Fibroblast of the aortic adventitia (primary cell): ENCODE measurements at places on chromosomes 1 and 21. TPM values are rescaled to one million over a fixed set of nuclear protein-coding genes. Genes with fewer than 3 reads are reported as not detected.

MYBPH gene
- 0.08 TPM in 1 of 2 replicates, not detected in the other for total RNA-seq

DNA sequence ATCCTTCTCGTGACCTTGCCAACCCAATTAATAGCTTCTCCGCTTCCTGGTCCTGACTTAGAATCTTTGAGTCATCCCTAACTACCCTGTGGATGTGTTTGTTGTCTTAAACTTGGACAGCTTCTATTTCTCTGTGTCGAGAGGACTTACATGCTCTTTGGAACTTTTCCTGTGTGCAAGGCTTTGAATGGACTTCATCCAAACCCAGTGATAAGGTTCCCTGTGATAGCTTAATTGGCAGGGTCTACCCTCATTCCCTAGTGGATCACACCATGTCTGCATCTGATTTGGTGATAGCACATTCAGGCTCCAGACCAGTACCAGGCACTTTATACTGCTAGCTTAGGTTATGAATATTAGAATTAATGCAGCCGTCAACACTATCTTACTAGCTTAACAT lies 378.2 kb upstream of the KAZN start:
- no peak for DNase-seq

DNA sequence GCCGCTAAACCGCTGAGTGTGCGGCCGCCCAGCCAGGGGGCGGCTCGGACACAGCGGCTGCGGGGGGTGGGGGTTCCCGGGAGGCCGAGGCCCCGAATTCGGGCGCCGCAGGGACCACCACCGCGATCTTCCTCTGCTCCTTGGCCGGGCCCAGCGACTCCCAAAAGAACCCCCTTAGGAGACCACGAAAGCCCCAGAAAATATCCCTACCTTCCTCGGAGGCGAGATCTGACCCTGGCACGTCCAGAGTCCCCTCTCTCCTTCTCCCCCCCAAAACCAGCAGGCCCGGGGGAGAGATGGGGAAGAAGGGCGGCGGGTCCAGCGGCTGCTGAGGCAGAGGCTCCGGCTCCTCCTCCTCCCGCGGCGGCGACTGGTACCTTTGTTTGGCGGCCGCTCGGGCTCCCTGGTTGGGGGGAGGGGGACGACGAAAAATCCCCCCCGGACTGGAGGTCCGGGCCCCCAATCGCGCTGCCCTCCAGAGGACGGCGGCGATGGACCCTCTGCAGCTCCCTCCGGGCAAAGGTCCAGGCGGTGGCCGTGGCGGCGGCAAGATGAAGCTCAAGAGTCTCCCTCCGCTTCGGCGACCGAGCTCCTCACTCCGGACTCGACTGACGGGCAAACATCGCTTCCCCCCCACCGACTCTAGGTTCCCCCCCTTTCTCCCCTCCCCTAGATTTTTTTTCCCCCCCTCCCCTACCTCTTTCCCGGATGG lies at the start of gene ARID4B:
TSS of gene ARID4B (minus strand) at position 621 of the 712 bp plus-strand sequence. CDS start 1,260 bp downstream, outside the sequence.
- no peak for DNase-seq

DNA sequence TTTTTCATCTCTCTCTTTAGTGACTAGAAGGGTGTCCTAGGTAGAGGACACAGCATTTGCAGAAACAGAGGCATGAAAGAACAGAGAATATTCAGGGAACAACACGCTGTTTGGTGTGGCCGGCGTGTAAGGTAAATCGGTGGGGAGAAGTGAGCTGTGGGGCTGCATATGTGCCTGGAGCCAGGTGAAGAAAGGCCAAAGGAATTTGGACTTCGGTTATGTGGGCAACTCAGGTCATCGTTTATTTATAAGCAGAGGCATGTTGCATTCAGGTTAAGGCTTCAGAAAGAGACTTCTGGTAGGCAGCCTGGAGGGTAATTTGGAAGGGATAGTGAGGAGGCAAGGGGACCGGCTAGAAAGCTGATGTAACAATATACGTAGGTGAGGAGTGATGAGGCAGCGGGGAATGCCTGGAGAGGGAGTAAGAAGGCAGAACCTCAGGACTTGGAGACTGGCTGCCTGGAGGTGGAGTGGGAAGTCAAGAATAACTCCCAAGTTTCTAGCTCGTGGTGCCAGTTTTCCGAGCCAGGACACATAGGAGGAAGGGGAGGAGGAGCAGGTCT lies 64.1 kb upstream of the ACOT11 start:
- no peak for DNase-seq

DNA sequence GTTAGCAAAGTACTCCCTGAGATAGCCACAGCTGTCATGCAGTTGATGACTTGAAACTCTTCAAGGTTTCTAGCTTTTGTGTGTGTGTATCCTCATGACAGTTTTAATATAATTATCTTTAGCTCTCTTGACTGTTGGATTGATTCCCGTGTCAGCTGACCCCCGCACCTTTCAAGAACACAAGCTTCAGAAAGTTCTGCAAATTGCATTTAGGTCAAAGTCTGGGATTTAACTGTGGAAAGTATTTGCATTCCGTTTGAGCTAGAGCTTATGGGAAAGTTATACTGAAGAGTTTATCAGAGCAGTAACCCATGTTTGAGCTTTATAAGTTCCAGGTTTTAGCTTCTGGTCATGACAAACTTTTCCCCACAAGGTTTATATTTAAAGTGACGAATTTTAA lies 380.1 kb upstream of the CHRM3 start:
- no peak for DNase-seq

GRCh38 chr1:30311749-30312148 lies 411.6 kb downstream of the MATN1 start:
- no peak for DNase-seq

DNA sequence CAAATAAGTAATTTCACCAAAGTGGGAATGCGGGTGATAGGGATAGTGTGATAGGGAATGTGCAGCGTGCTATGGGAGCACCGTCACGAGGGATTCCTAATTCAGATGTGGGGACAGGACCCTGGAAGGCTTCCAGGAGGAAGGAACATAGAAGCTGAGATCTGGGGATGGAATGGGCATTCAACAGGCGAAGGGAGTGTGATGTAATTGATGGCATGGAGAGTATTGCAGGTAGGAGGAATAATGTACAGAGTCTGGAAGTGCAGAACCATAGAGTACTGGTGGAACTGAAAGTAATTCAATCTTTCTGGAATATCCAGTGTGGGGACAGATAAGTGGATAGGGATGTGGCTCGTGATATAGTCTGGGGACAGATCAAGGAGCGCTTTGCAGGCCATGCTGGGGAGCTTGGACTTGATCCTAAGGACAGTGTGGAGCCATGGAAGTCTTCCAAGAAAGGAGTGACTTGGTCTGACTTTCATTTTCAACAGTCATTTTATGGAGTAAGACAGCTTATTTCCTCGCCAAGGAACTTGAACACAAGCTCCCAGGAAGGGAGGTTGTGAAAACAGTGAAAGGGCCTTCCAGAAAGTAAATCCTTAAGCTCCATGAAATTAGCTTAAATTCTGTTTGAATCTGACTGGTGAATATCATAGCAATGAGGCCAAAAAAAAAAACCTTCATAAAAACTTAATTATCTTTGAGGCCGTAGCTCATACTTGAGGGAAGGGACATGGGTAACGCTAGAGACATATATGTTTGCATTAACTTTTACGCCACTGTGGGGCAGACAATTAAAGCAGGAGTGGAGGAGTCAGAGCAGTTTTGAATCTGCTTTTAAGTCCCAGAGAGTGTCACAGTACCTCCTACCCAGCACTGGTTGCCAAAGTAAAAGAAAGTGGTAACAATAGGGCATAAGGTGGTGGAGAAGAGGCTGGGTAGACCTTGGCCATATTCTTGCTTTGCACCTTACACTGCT lies 55.8 kb downstream of the ROR1 start:
- DNase-seq: peak; percentile 74

DNA sequence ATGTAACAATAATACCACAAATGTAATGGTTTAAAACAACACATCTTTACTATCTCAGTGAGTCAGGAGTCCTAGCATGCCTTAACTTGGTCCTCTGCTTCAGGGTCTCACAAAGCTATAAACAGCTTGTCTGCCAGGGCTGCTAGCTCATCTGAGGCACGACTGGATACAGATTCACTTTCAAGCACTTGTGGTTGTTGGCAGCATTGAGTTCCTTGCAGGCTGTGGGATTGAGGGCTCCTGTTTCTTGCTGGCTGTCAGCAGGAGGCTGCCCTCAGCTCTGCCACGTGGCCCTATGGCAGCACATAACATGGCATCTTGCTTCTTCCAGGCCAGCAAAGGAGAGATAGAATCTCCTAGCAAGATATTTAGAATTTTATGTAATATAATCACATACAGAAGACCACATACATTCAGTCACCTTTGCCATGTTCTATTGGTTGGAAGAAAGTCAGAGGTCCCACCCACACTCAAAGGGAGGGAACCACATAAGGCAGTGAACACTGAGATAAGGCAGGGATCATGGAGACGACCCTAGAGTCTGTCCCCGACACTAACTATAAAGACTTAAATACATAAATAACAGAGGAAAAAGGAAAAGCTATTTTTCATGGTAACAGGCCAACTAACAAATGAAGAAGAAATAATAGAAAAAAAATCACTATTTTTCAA lies 18.9 kb upstream of the IPP start:
- DNase-seq: peak; percentile 90

- DNase-seq: peak; percentile 96
Observed at GRCh38 chr1:222974496-222974895, 159.7 kb downstream of the DISP1 start.

GRCh38 chr1:201509601-201510374 lies 2.9 kb upstream of the CSRP1 start:
- DNase-seq: no peak

SEC16B gene
- 1.6 and 4.8 TPM in 2 replicates for total RNA-seq

CNKSR1 gene
- total RNA-seq: 0.27 TPM in 1 of 2 replicates, not detected in the other

DNA sequence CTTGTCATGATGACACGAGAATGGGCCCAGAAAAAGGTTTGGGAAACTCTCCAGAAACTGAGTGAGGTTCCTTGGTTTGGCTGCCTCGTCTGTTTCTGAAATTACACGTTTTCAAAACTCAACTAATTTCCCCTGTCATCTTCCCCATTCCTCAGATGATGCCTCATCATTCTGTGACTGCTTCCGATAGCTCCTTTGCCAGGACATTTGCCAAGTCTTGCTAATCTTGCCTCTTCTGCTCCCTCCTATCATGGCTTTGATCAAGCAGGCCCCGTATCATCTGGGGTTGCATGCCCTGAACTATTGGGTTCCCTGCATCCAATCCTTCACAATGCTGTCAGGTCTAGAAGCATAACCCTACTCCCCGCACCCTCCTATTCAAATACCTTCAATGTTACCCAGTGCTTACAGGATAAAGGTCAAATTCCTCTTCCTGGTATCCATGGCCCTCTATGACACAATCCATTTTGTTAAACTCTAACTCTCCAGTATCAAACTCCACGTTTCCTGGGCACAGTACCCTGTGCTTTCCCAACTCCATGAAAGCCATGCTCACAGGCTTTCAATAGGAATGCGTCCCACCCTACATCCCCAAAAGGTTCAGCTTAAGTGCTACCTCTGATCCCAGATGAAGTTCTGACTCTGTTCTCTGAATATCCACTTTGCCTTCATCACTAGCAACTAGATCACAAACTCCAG lies 22.2 kb upstream of the TMEM200B start:
- peak; percentile 84 for DNase-seq

BRDT gene
- not detected in 2 replicates for total RNA-seq

ERI3 gene
- 50.0 and 64.3 TPM in 2 replicates for total RNA-seq

DNA sequence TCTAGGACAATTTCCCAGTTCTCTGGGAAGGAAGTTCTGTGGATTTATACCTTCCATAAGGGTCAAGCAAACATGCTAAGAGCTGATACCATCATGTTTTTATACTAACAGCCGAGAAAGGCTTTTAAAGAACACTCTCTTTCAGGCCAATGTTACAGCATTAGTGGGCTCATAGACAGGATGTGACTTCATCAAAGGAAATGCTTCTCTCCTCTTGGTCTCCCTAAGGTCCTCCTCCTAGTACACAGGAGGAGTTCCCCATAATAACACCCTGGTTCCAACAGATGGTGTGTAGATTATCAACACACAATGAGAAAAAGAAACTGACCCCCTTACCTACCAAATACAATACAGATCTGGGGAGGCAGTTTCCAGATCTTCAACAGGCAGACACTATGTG lies 26.7 kb upstream of the GLIS1 start:
- peak; percentile 54 for DNase-seq

GRCh38 chr1:28056129-28056925 lies 32.1 kb downstream of the EYA3 start:
- no peak for DNase-seq

GRCh38 chr1:48853006-48853405 lies 76.3 kb upstream of the BEND5 start:
- DNase-seq: peak; percentile 80

DNA sequence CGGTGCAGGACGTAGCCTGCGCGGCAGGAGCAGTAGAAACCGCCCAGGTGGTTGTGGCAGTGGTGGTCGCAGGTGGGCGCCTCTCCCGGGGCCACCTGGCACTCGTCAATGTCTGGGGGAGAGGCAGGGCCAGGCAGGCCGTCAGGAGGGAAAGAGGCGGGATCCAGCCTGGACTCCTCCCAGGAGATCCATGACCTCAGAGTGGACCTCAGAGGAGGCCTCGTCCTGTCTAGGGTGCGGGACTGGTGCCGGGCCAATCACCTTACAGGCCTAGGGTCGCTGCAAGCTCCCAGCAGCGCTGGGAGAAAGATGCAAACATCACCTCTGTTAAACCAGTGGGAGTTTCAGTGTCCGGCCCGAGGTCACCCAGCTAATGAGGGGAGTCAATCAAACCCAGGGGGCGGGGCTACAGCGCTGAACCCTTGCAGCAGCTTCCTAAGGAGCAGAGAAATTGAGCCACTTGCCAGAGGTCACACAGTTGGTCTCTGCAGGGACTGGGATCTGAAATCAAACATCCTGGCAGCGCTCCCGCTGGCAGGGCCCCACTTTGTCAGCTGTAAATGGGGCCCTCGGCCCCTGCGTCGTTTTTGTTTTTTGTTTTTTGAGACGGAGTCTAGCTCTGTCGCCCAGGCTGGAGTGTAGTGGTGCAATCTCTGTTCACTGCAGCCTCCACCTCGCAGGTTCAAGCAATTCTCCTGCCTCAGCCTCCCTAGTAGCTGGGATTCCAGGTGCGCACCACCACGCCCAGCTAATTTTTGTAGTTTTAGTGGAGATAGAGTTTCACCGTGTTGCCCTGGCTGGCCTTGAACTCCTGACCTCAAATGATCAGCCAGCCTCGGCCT lies 1.4 kb downstream of the MASP2 start:
- DNase-seq: no peak

DNA sequence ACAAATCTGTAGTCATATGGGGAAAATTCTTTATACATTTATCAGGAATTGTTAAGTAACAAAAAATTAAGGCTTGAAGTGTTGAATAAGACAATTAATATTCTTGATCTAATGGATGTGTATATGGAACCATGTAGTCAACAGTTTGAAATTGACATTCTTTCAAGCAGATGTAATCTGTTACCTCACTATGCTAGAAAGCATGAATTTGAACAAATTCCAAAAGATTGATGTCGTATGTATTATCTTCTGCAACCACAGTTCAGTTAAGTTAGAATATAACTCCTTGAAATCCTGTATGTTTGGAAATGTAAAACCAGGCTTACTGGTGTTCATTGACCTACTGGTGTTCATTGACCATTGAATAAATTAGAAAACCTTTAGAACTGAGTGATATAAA lies 16.1 kb downstream of the CCDC18 start:
- DNase-seq: no peak
